ENCODE measurements at places on chromosomes 2 and 18. TPM values are rescaled to one million over a fixed set of nuclear protein-coding genes. Genes with fewer than 3 reads are reported as not detected.
A peak's percentile ranks its signal among the peaks of the same experiment; 100 is the strongest.

DNA sequence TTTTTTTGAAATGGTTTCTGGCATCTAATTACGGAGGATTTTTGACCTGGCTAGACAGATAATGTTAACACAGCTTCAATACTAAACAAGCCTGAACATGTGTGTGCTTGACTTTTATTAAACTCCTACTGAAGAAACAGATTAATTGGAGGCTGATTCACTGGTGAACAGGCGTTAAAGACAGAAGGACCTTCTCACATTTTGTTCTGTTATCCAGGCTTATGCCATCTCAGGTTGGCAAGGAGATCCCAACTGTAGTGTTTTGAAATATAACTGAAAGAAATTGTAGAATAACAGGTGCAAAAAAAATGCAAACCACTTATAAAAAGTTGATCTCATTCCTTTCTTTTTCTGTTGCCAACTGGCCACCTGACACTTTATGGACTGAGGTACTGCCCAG is 269.6 kb downstream of the ARHGAP15 start:
- no peak for DNase-seq
- no peaks in the 10 kb centered on the region for H3K36me3 ChIP-seq
- no peaks in the 10 kb centered on the region for H3K27me3 ChIP-seq
- H3K27ac ChIP-seq = no peak overlapping the region
- no peaks in the 10 kb centered on the region for H3K4me1 ChIP-seq

Gene CRACDL
- total RNA-seq = 2.1 TPM

- peaks cover 10% of the 10 kb centered on the region for H3K4me1 ChIP-seq
- no peaks in the 10 kb centered on the region for H3K27me3 ChIP-seq
- H3K36me3 ChIP-seq = peaks cover 13% of the 10 kb centered on the region
- no peak for DNase-seq
- no peak overlapping the region for H3K4me3 ChIP-seq
Measured at GRCh38 chr18:7746106-7746505, 179.0 kb downstream of the PTPRM start.

DNA sequence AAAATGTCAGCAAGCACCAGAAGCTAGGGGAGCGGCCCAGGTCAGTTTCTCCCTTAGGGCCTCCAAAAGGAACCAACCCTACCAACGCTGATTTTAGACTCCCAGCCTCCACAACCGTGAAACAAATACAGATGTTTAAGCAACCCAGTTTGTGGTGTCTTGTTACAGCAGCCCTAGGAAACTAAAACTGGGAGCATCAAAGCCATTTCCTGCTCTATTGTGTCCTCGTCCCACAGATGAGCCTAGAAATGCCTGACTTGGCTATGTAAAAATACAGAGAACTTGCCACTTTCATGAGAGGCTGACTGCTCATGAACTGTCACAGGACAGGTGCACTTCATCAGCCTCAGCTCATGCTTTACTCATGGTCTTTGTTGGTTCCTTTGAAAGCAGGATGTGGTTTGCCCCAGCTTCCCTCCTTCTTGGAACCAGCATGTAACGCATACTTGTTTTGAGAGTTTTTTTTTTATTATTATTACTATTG is 97.6 kb upstream of the SLC39A10 start:
- DNase-seq = no peak
- no peaks in the 10 kb centered on the region for H3K27me3 ChIP-seq
- H3K4me3 ChIP-seq = no peak overlapping the region
- H3K36me3 ChIP-seq = no peaks in the 10 kb centered on the region
- no peak overlapping the region for H3K27ac ChIP-seq

Gene GATA6
- total RNA-seq = 0.42 TPM

DNA sequence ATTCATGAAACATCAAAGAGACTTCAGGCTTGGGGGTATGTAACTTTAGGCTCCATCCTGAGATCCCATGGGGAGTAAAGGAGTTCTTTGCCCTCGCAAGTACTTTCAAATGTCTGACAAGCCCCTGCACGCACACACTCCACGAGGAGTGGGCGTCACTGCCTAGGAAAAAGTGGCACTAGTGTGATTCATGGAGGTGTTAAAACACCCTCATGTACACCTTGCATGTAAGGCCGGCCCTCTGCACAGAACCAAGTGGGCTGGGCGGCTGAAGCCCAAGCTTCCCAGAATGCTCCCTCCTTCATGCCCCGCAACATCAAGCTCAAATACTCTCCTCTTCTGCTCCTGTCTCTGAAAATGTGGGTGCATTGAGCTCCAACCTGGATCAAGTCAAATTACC is 7.8 kb downstream of the HS1BP3 start:
- peaks cover 25% of the 10 kb centered on the region for H3K4me1 ChIP-seq
- peaks cover 3% of the 10 kb centered on the region for H3K27me3 ChIP-seq
- H3K27ac ChIP-seq = no peak overlapping the region
- H3K36me3 ChIP-seq = no peaks in the 10 kb centered on the region
- DNase-seq = no peak
- no peak overlapping the region for H3K4me3 ChIP-seq

Gene ELOA2
- total RNA-seq = not detected

Gene SF3B6
- 76.5 TPM for total RNA-seq

Gene EN1
- 0.39 TPM for total RNA-seq

GRCh38 chr18:9575558-9575957 is 38.8 kb downstream of the PPP4R1 start:
- H3K4me1 ChIP-seq = peaks cover 1% of the 10 kb centered on the region
- no peak overlapping the region for H3K4me3 ChIP-seq
- H3K27ac ChIP-seq = no peak overlapping the region
- peak; percentile 56 for DNase-seq

DNA sequence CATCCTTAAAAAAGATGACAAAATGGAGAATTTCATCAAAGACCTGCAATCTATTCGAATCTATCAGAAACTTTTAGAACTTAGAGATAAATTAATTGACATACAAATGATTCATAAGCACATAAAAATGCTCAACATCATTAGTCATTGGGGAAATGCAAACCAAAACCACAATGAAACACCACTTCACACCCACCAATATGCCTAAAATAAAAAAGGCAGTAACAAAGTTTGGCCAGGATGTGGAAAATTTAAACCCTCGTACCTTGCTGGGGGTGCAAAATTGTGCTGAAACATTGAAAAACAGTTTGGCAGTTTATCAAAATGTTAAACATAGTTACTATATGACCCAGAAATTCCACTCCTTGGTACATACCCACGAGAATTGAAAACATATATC is 11.5 kb upstream of the EIF2AK3 start:
- peaks cover 8% of the 10 kb centered on the region for H3K36me3 ChIP-seq
- no peak overlapping the region for H3K4me3 ChIP-seq
- H3K4me1 ChIP-seq = peaks cover 5% of the 10 kb centered on the region
- no peaks in the 10 kb centered on the region for H3K27me3 ChIP-seq
- DNase-seq = no peak

DNA sequence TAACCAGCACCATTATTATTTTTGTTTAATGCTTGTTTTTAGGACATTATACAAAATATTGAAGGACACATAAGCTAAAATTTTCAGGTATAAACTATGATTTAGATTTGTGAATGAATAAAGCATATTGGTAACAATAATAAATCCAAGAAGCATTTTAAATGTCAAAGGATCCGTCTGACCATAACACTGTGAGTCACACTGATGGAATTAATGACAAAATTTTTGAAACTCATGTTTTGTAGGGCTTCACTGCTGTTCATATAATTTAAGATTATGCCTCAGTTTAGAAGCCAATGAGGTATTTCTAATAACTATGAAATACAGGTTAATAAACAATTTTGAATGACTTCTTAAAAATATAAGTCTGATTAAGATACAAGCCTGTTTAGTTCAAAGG is 124.6 kb downstream of the TMEFF2 start:
- H3K27ac ChIP-seq = no peak overlapping the region
- no peaks in the 10 kb centered on the region for H3K36me3 ChIP-seq
- H3K27me3 ChIP-seq = peaks cover 3% of the 10 kb centered on the region
- H3K4me1 ChIP-seq = peaks cover 28% of the 10 kb centered on the region

DNA sequence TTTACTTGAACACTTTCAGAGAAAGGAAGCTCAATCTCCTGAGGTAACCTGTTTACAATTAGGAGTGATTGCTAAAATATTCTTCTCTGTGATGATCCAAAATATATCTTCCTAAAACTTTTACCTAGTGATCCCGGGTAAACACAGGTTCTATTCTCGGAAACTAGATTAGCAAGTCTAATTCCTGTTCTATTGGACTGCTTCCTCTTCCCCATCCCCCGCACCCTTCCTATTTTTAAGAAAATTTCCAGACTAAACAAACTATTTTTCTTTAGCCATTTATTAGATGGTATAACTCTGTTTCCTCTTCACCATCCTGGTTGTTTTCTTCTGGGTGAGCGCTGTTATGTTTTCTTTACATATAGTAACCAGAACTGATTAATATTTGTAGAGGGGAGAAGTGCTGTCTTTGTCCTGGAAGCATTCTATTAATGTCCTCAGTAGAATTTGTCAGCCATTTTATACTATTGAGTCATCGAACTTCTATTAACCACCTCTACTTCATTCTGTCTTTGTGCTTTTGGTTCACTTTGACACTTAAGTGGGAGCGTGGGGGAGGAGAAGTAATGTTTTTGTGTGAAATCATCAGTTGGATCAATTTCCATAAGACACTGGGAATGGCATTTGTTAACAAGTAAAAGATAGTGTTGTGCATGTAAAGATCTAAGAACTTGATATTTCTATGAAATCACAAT is 31.8 kb downstream of the CREB1 start:
- H3K27ac ChIP-seq = no peak overlapping the region
- H3K4me3 ChIP-seq = no peak overlapping the region
- no peaks in the 10 kb centered on the region for H3K36me3 ChIP-seq
- peaks cover 12% of the 10 kb centered on the region for H3K4me1 ChIP-seq
- no peaks in the 10 kb centered on the region for H3K27me3 ChIP-seq

Gene MEP1B
- not detected for total RNA-seq

DNA sequence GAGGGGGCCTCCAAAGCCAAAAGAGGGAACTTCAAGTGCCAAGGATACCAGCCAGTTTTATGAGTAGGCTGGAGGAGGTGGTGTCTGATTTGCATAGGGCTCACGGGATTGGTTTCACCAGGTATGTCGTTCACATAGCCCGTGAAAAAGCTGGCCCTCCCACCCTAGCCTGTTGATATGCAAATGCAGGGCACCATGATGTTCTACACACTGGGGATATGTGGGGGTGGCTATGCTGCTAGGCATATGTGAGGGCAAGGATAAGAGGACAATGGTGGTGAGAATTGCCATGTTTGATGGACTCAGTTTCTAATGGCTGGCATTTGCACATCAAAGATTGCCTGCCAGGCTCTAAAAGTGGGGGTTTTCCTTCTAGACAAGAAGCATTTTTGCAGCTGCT is 378.6 kb downstream of the DPP10 start:
- DNase-seq = no peak
- H3K36me3 ChIP-seq = no peaks in the 10 kb centered on the region
- no peak overlapping the region for H3K4me3 ChIP-seq
- no peak overlapping the region for H3K27ac ChIP-seq

Gene NDC80
- total RNA-seq = 7.7 TPM

- peaks cover 10% of the 10 kb centered on the region for H3K27me3 ChIP-seq
- peaks cover 2% of the 10 kb centered on the region for H3K4me1 ChIP-seq
- H3K36me3 ChIP-seq = peaks cover 9% of the 10 kb centered on the region
- no peak for DNase-seq
- no peak overlapping the region for H3K27ac ChIP-seq
Measured at GRCh38 chr2:45984366-45984765, 312.8 kb upstream of the EPAS1 start.

DNA sequence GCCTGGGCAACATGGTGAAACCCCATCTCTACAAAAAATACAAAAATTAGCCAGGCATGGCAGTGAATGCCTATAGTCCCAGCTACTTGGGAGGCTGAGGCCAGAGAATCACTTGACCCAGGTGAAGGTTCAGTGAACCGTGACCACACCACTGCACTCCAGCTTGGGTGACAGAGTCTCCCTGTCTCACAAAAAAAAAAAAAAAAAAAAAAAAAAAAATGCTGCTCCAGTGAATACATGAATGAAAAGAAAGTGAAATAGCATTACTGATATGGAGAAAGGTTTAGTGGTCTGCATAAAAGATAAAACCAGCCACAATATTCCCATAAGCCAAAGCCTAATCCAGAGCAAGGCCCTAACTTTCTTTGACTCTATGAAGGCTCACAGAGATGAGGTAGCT is 44.5 kb downstream of the METTL8 start:
- no peaks in the 10 kb centered on the region for H3K36me3 ChIP-seq
- H3K27ac ChIP-seq = no peak overlapping the region
- DNase-seq = no peak
- H3K27me3 ChIP-seq = no peaks in the 10 kb centered on the region
- H3K4me1 ChIP-seq = peaks cover 20% of the 10 kb centered on the region

Gene STPG4
- total RNA-seq = 1.3 TPM

Gene KIAA2012
- total RNA-seq = not detected

Gene COL6A3
- total RNA-seq = 0.07 TPM

GRCh38 chr2:86335865-86336674 is 1.4 kb downstream of the REEP1 start:
- H3K4me3 ChIP-seq = peak overlapping the region; percentile 98
- peak overlapping the region; percentile 97 for H3K27ac ChIP-seq
- peaks cover 33% of the 10 kb centered on the region for H3K4me1 ChIP-seq
- H3K36me3 ChIP-seq = peaks cover under 1% of the 10 kb centered on the region
- DNase-seq = peak; percentile 62
- peaks cover 17% of the 10 kb centered on the region for H3K27me3 ChIP-seq

DNA sequence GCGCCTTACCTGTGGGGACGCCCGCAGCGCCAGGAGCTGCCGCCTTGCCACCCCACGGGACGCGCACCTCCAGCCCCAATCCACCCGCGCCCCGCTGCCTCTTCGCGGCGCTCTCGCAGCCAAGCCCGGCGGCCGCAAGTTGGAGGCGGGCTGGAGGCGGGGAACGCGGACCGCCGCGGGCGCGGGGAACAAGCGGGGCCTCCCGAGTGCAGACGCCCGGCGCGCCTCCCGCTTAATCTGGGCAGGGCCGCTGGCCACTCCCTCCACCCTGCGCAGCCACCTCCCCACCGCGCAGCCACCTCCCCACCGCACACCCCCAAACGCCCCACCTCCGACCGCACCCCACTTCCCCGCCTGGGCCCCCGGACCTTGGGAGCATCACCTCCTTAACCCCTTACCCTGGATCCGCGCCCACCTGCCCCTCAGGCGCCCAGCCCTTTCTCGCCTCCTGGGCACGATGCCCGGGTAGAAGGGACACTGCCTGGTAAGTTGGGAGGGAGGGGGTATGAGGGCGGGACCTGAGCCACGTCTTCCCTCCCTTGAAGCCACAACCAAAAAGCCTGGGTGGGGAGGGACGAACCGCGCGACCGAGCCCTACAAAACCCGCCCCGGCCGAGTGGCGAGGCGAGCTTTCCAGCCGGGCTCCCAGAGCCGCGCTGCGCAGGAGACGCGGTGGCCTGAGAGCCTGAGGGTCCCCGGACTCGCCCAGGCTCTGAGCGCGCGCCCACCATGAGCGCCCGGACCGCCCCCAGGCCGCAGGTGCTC is at the start of the genes COL4A3 and COL4A4:
Gene COL4A3 (plus strand): TSS at position 627 of the 765 bp plus-strand sequence. CDS start 103 bp downstream, at position 730.
Gene COL4A4 (minus strand): TSS at position 208 of the 765 bp plus-strand sequence. CDS start 16,722 bp downstream, outside the sequence.
- no peaks in the 10 kb centered on the region for H3K36me3 ChIP-seq
- H3K4me3 ChIP-seq = peak within 1 kb of the TSS; percentile 86
- peak; percentile 58 for DNase-seq
- peaks cover 12% of the 10 kb centered on the region for H3K27me3 ChIP-seq
- no peak within 1 kb of the TSS for H3K27ac ChIP-seq
- H3K4me1 ChIP-seq = no peaks in the 10 kb centered on the region

- no peak overlapping the region for H3K4me3 ChIP-seq
- no peak overlapping the region for H3K27ac ChIP-seq
- H3K4me1 ChIP-seq = peaks cover 32% of the 10 kb centered on the region
- H3K36me3 ChIP-seq = no peaks in the 10 kb centered on the region
Measured at GRCh38 chr2:70477441-70477844, 76.2 kb downstream of the TGFA start.

Data from glutamatergic neuron (in vitro differentiated cells).